Esophagus squamous epithelium (tissue), 5 donors: ENCODE measurements at places on chromosomes 1 and 21. TPM values are rescaled to one million over a fixed set of nuclear protein-coding genes. Genes with fewer than 3 reads are reported as not detected.

GRCh38 chr1:200307755-200308066 is 102.1 kb downstream of the ZNF281 start:
- no peaks in the 10 kb centered on the region for H3K27me3 ChIP-seq
- no peaks in the 10 kb centered on the region for H3K4me1 ChIP-seq
- no peak for DNase-seq
- H3K36me3 ChIP-seq = no peaks in the 10 kb centered on the region
- H3K4me3 ChIP-seq = no peak overlapping the region

GRCh38 chr1:904310-904950 is 19.3 kb upstream of the SAMD11 start:
- peaks cover 80% of the 10 kb centered on the region for H3K27me3 ChIP-seq
- no peaks in the 10 kb centered on the region for H3K36me3 ChIP-seq
- peak overlapping the region; percentile 28 for H3K4me3 ChIP-seq
- DNase-seq = no peak
- no peak overlapping the region for H3K27ac ChIP-seq

GRCh38 chr1:9345922-9346321 is 53.2 kb downstream of the SPSB1 start:
- H3K4me1 ChIP-seq = peaks cover 61% of the 10 kb centered on the region
- no peaks in the 10 kb centered on the region for H3K27me3 ChIP-seq
- peak overlapping the region; percentile 26 for H3K27ac ChIP-seq
- DNase-seq = no peak
- no peaks in the 10 kb centered on the region for H3K36me3 ChIP-seq

- no peak overlapping the region for H3K4me3 ChIP-seq
- no peaks in the 10 kb centered on the region for H3K36me3 ChIP-seq
- no peak for DNase-seq
- no peak overlapping the region for H3K27ac ChIP-seq
Measured at GRCh38 chr1:168288311-168289052, 7.8 kb downstream of the TBX19 start.

GRCh38 chr1:207085887-207086286 is 2.8 kb upstream of the C4BPB start:
- H3K27ac ChIP-seq = no peak overlapping the region
- no peaks in the 10 kb centered on the region for H3K4me1 ChIP-seq
- no peaks in the 10 kb centered on the region for H3K27me3 ChIP-seq
- H3K36me3 ChIP-seq = no peaks in the 10 kb centered on the region

GRCh38 chr1:100649146-100649545 is 70.4 kb upstream of the VCAM1 start:
- H3K36me3 ChIP-seq = no peaks in the 10 kb centered on the region
- no peak overlapping the region for H3K27ac ChIP-seq

NDUFS5 gene
- total RNA-seq = 410 TPM

SERINC2 gene
- 91.2 TPM for total RNA-seq
